ENCODE measurements at places on chromosomes 3 and 15.

- DNase-seq = no peak
These were observed 13.0 kb upstream of the PHLDB2 start for GRCh38 chr3:111846039-111846438.

DNA sequence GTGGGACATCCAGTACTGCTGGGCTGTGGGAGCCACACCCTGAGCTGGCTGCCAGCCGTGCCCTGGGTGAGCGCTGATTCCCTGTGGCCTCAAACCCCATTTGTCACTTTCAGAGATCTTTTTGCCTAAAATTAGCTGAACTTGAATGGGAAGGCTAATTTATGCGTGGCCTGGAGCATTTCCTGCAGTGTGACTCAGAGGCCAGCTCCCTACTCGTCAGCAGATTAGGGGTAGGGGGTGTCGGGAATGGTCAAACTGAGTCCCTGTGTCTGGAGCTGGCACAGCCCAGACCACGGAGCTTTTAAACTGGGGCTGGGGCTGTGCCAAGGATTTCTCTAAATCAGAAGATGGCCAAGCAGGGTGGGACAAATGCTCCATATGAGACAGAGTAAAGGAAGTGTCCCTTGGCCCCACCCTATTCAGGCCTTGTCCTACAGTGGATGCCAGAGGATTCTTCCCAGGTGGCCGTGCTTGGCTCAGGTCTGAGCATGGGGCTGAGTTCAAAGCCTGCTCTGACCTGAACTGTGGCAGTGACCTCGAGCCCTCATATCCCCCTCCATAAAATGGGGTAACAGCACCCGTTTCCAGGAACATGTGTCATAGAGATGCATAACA lies 59.7 kb downstream of the ATP2B2 start:
- no peak for DNase-seq

- no peak for DNase-seq
These were observed 445.0 kb upstream of the PROK2 start for GRCh38 chr3:72229952-72230351.

GRCh38 chr3:136151219-136151618 lies 44.9 kb downstream of the MSL2 start:
- no peak for DNase-seq

DNA sequence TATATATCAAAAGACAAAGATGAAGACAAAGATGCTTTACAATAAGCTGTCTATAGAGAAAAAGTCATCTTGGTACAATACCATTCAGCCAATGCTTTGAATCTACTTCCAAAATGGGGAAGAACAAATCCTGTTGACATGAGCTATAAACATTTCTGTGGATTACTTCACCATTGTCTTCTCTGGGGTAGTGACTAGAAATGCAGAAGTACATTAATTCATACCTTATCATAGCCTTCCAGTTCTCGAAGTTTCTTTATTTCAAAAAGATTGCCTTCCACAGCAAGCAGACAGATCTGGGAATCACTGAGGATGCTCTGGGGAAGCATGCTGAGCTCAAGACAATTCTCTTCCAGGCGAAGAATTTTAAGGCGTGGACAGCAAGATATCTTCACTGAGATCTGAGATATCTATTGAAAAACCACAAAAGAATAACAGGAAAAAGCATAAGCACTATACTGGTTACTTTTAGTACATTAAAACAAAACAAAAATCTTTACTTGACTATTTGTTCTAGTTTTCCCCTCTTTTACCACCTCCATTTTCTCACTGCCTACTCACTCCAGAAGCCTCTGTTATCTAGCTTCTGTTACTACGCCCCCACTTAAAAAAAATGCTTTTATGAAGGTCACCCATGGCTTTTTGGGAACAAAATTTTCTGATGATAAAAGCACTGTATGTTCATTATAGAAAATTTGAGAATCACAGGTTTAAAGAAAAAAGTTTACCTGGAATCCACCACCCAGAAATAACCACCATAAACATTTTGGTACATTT lies 3.6 kb downstream of the LRRC57 start:
- DNase-seq = no peak

DNA sequence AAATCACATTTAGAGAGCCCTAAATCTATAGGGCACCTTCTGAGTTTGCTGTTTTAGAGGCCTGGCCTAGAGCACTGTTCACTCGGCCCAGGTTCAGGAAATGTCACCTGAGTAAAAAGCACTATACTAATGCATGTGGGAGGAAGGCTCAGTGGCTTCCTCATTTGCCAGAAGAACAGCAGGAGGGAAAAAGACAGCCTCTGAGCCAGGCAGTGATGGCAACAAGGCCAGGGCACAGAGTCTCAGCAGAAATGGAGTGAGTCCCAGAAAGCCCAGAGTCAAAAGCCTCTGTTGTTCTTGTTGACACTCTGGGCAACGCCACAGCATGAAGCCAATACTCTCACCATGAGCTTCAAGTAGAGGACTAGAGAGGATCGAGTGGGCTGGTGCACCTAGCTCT lies 25.9 kb downstream of the LTF start:
- no peak for DNase-seq

DNA sequence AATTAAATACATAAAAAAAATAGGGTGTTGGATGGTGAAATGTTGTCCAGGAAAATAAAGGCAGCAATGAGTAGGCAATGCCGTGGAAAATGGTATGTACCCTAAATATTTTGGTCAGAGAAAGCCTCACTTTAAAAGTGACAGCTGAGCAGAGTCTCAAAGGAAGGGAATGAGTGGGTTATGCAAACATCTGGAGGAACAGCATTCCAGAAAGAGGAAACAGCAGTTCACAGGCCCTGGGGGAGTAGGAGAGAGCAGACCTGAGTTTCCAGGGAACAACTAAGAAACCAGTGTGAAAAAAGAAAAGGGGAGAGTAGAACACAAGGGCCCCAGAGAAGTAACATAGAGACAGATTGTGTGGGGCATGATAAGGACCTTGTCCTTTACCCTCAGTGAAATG lies 230.0 kb upstream of the CNTN3 start:
- DNase-seq = no peak

DNA sequence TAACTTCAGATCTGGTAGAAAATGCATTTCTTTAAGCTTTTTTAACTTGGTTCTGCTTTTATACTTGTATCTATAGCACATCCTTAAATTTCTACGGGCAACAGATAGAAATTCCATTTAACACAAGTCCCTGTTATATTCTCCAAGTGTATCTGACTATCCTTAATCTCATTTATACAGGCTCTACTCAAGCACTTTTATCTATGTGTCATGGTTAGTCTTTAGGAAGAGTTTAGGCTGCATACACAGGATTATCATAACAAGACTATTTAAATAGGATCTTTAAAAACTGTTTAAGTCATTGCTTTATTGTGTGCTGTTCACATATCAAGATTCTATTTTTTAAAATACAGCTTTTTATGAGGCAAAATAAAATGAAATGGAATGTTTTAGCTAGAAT lies 52.7 kb downstream of the SETD5 start:
- DNase-seq = no peak
